ENCODE measurements at places on chromosomes 6 and 20.

- no peak for DNase-seq
Measured at GRCh38 chr6:63690221-63690620, 54.6 kb downstream of the PHF3 start.

DNA sequence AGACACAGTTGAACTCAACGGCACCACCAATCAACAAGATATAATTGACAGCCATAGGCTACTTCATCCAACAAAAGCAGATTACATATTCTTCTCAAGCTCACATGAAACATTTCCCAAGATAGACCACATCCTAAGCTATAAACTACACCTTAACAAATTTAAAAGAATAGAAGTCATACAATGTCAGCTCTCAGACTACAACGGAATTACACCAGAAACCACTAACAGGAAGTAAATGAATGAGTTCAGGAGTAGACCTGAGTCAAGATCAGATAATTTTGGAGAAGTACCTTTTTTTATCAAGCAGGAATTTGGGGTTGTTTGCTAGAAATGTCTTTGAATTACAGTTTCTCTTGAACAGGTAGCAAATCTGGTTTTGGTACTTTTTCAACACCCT, 237.8 kb downstream of the TBX18 start:
- no peak for DNase-seq

GRCh38 chr6:436308-437036, 44.9 kb downstream of the IRF4 start:
- DNase-seq = peak; percentile 86

DNA sequence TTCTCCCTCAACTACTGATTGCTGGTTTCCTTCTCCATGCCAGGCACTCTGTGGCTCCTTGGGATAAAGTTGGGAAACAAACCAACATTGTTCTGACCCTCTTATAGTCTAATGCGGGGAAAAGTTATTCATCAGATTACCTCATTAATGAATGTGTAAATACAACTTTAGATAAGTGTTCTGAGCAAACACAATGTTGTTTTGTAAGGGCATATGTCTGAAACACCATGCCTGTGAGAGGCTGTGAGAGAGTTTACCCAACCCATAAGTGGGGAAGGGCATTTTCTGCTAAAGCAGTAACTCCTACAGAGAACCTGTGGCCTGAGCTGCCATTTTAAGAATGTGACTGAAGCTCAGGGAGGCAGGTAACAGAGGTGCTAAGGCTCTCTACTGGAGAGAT, 283.5 kb downstream of the KHDC1L start:
- no peak for DNase-seq

DNA sequence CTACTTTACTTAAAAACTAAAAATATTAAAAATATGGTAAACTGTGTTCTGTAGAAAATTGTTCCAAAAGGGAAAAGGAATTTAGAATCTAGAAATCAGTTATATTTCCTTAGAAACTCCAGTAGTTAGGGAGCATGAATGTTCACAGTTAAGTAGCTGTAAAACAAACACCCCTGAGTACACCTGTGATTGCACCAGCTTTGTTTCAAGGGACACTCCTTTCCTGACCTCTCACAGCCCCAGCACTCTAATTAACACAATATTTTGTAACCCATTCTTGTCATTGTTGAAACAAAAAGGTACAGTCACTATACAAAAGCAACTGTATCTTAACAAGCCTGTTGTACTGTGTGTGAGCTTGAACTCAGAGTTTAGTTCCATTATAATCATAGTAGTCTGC, 72.3 kb downstream of the NCOA7 start:
- no peak for DNase-seq

DNA sequence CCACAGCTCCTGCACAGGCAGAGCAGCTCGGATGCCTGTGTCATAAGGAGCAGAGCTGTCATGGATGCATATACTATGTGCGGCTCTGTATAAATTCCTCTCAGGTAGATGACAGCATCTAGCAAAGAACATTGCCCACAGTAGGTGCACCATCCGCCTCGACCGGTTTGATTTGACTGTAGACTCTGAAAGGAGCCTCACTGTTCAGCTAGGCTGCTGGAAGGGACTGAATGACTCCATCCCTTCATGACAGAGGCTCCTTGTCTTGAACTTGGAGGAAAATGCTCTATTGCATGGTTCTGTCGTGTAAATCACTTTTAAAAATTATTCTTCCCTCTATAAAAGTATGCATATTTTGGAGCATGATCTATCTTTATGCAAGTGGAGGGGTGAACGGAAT, 128.8 kb upstream of the QKI start:
- no peak for DNase-seq

- no peak for DNase-seq
Measured at GRCh38 chr6:35370785-35371493, 28.6 kb downstream of the PPARD start.

DNA sequence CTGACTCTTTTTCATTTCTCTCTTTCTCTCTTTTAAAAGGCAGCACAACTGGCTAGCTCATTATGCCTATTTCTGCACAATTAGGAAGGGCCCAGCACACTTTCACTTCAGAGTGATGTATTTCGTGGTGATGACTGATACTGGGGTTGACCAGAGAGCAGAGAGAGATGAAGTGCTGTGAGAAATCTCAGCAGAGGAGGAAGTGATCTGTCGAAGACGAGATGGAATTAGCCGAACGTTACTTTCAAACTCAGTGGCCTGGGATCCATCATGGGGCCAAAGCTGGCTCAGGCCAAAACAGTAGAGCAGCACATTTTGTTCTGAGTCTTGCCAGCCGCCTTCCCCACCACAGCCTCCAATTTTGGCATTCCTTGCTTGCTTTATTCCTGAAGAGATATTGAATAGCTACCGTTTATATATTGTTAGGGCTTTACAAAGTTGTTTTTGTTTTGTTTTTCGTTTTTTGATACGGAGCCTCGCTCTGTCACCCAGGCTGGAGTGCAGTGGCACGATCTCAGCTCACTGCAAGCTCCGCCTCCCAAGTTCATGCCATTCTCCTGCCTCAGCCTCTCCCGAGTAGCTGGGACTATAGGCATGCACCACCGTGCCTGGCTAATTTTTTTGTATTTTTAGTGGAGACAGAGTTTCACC, 213.2 kb upstream of the ECI2 start:
- no peak for DNase-seq

DNA sequence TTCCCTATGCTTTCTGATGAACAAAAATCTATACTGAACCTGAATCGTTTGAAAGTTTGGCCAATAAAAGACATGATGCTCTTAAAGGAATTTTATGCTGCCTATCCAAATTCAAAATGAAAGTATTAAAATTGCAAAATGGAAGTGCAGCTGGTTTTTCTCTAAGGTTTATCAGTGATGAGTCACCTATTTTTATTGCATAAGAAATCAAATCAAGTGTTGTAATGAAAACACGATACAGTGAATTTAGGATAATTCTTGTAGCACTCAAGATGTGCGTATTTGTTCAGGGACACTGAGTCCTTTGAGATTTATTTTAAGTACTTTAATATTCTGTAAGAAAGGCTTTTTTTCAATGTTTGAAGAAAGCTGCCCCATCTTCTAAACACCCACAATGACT, 409.5 kb downstream of the ADGRB3 start:
- no peak for DNase-seq

DNA sequence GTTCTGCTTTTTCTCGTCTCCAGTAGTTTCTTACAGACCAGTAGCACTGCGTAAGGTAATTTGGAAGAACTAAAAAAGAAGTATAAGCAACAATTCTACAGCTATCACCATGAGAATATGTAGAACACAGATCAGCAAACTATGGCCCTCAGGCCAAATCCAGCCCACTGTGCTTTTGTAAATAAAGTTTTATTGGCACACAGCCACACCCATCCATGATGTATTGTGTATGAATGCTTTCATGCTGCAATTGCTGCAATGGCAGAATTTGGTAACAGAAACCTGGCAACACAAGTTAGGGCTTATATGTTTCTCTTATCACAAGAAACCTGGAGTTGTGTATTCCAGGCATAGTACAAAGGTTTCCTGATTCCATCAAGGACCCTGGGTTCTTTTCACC, 386.8 kb upstream of the TSHZ2 start:
- no peak for DNase-seq

DNA sequence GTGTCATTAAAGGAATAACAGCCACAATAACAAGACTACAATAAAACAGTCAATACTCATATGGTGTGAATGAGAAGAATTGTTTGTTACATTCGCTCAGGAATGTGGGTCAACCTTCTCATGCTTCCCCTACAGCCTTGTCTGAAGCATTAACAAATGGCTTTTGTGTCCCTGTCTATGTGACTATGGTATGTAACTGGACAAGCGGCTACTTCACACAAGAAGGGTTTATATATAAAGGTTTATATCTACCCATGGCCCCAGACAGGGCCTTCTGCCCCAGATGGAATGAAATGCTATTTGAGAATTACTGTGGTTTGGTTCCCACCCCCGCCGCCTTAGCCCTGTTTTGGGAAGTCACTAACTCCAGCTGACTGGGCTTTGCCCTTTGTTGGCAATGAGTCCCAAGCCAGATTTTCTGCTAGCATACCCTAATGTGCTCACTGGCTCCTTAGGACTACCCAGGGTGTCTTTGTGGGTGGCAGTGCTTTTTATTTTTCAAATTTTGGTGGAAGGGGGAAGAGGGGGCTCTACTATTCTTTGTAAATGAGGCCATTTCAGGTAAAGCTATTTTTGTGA, 39.4 kb downstream of the TFAP2A start:
- peak; percentile 47 for DNase-seq

GRCh38 chr6:148516617-148517016, 174.0 kb downstream of the SASH1 start:
- DNase-seq = no peak

DNA sequence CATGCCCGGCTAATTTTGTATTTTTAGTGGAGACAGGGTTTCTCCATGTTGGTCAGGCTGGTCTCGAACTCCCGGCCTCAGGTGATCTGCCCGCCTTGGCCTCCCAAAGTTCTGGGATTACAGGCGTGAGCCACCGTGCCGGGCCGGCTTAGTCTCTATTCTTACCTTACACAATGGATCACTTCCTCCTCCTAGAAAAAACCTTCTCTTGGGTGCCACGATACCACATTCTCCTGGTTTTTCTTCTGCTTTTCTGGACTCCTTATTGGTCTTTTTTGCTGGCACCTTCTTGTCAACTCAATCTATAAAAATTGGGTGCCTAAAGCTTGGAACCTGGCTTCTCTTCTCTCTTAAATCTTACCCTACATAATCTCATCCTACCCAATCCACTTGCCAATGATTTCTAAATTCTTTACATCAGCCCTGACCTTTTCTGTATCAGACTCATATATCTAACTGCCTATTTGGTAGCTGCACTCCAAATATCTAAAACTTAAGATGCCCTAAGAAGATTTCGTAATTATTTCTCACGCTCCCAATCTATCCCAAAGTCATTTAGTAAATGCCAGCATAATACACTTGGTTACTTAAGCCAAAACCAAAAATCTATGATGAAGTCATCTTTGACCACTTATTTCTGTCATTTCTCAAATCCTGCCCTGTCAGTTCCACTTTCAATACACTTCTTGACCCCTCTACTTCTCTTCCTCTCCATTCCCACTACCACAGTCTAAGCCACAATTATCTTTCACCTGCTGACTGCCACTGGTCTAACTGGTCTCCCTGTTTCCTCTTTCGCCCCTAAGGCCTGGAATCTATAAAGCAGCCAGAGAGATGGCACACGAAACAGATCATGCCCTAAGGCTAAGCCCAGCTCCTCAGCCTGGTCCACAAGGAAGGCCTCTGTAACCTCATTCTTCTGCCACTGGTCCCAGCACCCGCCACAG, 43.2 kb downstream of the ELMO2 start:
- no peak for DNase-seq

DNA sequence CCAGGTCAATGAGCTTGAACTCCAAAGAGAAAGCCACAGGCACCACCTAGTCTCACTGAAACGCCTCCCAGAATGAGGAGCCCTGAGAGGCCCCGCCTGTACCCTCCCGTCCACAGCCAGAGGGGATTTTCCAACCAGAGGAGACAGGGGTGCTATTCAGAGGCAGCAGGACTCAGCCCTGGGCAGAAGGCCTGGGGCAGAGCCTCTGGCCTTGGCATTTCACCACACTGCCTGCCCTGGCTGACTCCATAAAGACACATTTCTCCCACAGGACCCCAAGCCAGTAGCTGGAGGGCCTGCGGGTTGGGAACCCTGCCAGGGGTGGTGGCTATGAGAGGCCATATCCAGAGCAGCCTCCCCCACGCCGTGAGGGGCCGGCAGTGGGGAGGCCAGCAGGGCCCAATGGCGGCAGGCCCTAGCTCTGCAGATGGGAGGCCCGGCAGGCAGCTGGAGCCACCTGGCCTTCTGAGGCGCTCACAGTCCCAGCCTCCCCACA, 159.3 kb downstream of the PREX1 start:
- no peak for DNase-seq

DNA sequence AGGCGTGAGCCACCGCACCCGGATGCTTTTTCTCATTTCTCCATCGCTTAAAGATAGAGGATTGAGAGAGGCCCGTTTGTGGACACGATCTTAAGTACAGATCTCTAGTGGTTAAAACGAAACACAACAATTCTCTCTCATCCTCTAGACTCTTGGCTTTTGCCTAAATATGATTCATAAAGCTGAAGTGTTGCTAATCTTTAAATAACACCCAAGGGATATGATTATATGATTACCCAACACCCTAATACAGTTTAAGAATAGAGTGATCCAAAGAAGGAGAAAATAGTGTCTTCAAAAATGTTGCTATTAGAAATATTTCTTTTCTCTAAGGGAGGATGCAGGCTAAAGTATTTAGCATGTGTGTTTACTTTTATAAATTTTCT, 50.4 kb downstream of the MTHFD1L start:
- DNase-seq = peak; percentile 54

DNA sequence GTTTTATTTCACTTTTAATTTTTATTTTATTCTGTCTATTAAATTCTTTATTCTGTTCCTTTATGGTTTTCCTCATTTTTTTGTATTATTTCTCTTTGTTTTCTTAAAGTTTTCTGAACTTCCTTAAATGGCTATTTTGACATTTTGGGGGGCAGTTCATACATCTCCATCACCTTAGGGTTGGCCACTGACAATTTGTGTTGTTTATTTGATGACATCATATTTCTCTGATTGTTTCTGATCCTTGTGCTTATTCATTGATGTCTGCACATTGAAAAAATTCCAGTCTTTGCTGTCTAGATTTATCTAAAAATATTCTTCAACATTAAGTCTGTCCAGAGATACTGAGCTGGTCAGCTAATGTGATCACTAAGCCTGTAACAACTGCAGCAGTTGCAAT, 379.5 kb upstream of the EYS start:
- DNase-seq = no peak

Measured in AG20443 (cell line).